ENCODE measurements at places on chromosomes 11 and 22.

GRCh38 chr22:34198976-34199375 is 278.7 kb upstream of the LARGE1 start:
- no peak for DNase-seq

- DNase-seq, result no peak
These were observed 8.8 kb downstream of the KIAA1671 start for GRCh38 chr22:24961217-24961844.

DNA sequence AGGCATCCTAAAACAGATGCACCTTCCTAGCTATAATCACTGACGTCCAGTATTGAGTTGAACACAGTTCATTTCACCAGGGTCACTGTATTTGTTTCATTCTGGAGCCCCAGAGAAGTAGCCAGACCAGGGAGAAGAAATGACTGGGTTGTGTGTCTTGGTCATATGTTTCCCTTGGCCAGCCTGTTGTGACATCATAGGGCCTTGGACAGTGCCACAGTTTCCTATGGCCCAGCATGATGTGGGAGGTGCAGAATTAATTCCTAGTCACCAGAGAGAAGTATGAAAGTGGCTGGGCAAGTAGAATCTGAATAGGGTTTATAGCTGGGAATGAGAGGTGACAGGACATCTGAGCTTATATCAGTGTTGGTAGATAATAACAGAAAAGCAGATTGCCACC is 84.0 kb upstream of the ZBED5 start:
- no peak for DNase-seq

- DNase-seq, result no peak
These were observed 328.5 kb upstream of the PLET1 start for GRCh38 chr11:112589155-112589554.

DNA sequence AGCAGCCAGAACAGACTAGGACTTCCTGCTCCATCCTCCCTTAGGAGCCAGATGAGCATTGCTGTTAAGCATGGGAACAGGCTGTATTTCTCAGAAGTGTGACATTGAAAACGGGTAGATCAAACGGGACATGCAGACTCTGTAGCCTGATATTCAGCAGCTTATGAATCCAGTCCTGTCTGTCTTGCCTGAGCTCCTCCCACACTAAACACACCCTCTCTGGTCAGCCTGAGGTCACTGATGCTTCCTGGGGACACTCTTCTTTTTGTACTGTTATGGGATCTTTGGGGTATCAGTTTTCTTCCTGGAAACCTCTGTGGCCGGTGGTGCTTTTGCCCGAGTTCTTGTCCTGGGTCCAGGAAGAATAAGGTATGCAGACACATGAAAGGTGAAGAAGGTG is 35.8 kb downstream of the C11orf91 start:
- DNase-seq, result no peak

GRCh38 chr22:47279746-47280145 is 517.3 kb downstream of the TBC1D22A start:
- DNase-seq, result no peak

GRCh38 chr11:126383339-126384335 is 28.2 kb downstream of the ST3GAL4 start:
- DNase-seq, result no peak

Data from KBM-7 (cell line).